ENCODE measurements at places on chromosomes 12 and 14.

- DNase-seq = no peak
Observed at GRCh38 chr14:65631040-65631439, 218.5 kb downstream of the FUT8 start.

- no peak for DNase-seq
Observed at GRCh38 chr14:104641753-104642539, 37.4 kb upstream of the TMEM179 start.

- DNase-seq = no peak
Observed at GRCh38 chr12:92503029-92503931, 199.5 kb upstream of the PLEKHG7 start.

- DNase-seq = no peak
Observed at GRCh38 chr12:59077153-59077552, 156.8 kb upstream of the LRIG3 start.

Measured in ureter (tissue), 1 donor.